ENCODE measurements at places on chromosomes 3 and 15.

DNA sequence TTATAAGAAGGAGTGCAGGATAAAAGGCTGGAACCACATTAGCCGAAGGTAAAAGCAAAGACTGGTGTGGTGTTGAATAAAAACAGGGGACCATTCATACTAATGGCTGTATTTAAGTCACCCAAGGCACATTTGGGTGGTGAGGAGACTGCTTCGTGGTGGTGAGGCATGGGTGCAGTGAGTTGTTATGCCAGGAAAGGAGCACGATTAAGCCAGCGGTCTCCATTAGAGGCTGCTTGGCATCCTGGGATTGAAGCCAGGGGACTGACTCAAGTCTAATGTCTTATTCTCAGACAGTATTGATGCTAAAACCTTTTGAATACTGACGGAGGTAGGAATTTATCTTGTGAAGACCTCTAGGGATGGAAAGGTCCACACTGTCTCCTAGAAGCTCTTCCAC is 21.9 kb downstream of the FEM1B start:
- DNase-seq, result no peak

- no peak for DNase-seq
Measured at GRCh38 chr3:45566951-45567411, 27.6 kb upstream of the LIMD1 start.

DNA sequence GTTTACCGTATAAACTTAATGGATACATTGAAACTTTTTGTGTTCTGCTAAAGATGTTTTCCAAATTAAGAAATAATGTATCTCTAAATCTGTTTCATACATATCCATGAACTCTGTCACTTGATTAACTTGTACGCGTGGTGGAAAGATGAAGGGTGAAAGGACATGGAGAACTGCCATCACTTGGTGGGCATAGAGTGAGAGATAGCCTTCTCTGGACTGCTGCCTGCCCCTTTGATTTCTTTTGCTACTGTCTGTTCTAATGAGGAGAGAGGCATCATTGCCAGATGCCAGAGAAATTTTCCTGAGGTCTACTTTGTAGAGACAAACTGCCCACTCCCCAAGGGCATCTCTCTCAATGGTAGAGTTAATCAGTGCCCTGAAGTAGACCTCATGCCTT is 120.5 kb downstream of the SLMAP start:
- DNase-seq, result no peak

- no peak for DNase-seq
Measured at GRCh38 chr3:162376761-162377160, 880.2 kb downstream of the OTOL1 start.

DNA sequence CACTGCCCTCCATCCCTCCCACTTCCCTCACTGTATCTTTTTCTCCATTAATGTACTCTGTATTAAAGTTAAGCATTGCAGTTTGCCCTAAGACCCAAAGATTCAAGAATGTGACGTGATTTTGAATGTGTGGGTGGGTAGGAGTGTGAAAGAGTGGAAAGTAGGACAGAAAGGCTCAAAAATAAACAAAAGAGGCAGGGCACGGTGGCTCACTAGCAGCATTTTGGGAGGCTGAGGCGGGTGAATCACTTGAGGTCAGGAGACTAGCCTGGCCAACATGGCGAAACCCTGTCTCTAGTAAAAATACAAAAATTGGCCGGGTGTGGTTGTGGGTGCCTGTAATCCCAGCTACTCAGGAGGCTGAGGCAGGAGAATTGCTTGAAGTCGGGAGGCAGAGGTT is 18.4 kb downstream of the TFRC start:
- DNase-seq, result no peak

GRCh38 chr3:158091531-158091930 is 14.7 kb downstream of the SHOX2 start:
- no peak for DNase-seq

DNA sequence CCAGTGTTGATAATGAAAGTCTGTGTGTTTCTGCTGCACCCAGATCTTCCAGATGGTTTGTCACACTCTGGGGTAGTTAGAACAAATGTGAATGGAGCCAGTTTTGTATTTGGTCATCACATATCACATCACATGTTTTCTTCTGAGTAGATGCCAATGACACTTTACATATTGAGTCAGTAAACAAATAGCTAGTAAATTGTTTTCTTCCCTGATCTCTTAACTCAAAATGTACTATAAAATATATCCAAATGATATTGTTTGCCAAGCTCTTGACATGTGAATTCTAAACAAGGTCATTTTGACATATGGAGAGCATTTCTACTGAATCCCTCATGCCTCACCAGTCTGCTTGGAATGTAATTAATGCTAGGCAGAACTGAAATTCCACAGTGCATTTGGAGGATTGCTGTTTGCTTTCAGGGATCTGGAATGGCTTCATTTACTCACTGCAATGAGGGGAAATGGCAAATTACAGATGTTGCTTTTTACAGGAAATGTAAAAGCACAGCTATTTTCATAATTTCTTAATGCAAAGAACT is 45.0 kb downstream of the PDHB start:
- no peak for DNase-seq

- no peak for DNase-seq
Measured at GRCh38 chr3:134517791-134518190, 31.9 kb downstream of the CEP63 start.

- no peak for DNase-seq
Measured at GRCh38 chr15:80442728-80443403, 38.7 kb downstream of the ARNT2 start.

- no peak for DNase-seq
Measured at GRCh38 chr3:89270201-89270600, 162.8 kb downstream of the EPHA3 start.
